CD8-positive, alpha-beta memory T cell (primary cell): ENCODE measurements at places on chromosomes 13 and 19. TPM values are rescaled to one million over a fixed set of nuclear protein-coding genes. Genes with fewer than 3 reads are reported as not detected.
A peak's percentile ranks its signal among the peaks of the same experiment; 100 is the strongest.

ZNF763 gene
- 2.0 TPM for total RNA-seq

GRCh38 chr13:43579321-43579720 lies 207.5 kb downstream of the ENOX1 start:
- DNase-seq, result no peak
- H3K36me3 ChIP-seq, result no peaks in the 10 kb centered on the region
- no peak overlapping the region for H3K27ac ChIP-seq
- no peak overlapping the region for H3K4me3 ChIP-seq
- H3K4me1 ChIP-seq, result no peaks in the 10 kb centered on the region

GRCh38 chr13:44412346-44412935 lies 38.8 kb downstream of the SERP2 start:
- H3K36me3 ChIP-seq, result no peaks in the 10 kb centered on the region
- no peaks in the 10 kb centered on the region for H3K4me1 ChIP-seq
- no peaks in the 10 kb centered on the region for H3K27me3 ChIP-seq
- DNase-seq, result no peak
- no peak overlapping the region for H3K4me3 ChIP-seq
- no peak overlapping the region for H3K27ac ChIP-seq

DNA sequence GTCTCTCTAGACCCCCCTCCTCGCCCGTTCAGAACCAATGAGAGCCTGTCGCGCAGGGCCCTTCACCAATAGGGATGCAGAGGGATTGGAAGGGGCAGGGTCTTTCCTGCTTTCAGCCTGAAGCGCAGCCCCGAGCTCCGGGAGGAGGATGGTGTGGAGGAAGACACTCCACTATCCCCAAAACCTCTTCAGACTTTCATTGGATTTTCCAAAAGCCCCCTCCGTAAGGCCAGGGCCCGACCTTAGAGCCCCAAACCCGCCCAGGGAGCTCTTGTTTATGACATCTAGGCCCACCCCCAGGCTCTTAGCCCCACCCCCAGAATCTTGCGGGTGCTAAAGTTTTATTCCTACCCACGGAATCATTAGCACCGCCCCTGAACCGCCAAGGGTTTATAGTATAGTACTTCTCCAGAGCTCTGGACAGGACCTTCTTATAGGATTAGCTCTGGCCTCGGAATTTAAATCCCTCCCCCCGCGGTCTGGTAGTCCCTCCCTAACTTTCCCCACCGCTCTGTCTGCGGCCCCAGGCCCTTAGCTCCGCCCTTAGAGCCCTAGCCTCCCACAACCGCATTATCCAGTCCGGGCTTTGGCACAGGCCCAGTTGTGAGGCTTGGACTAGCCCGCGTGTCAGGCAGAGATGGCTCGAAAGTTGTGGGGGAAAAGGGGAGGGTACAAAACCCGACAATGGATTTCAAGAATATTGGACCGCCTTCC lies 6.6 kb upstream of the EML2 start:
- DNase-seq, result peak; percentile 78
- peak overlapping the region; percentile 75 for H3K4me3 ChIP-seq

DNA sequence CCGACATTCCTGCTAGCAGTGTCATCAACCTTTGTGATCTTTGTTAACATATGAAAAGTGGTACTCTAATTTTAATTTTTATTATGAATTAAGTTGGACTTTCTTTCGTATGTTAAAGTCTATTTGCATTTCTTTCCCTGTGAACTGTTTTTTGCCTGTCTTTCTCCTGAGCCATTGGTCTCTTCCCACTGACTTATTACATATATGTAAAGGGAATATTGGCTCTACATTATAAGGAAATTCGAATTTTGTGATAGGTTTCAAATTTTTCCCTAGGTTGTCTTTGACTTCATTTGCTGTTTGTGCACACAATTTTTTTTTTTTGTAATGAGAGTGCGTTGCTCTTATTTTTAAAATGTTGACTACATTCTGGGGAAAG lies 442 bp upstream of the CDC16 start:
- DNase-seq, result no peak
- H3K4me1 ChIP-seq, result peaks cover 14% of the 10 kb centered on the region
- peak overlapping the region; percentile 70 for H3K27ac ChIP-seq
- H3K36me3 ChIP-seq, result peaks cover 20% of the 10 kb centered on the region
- H3K4me3 ChIP-seq, result peak overlapping the region; percentile 51

SBSN gene
- total RNA-seq, result not detected

FARSA gene
- 192 TPM for total RNA-seq

TUBA3C gene
- total RNA-seq, result not detected

- no peaks in the 10 kb centered on the region for H3K27me3 ChIP-seq
- no peaks in the 10 kb centered on the region for H3K4me1 ChIP-seq
- H3K4me3 ChIP-seq, result no peak overlapping the region
- no peak overlapping the region for H3K27ac ChIP-seq
- no peak for DNase-seq
Observed at GRCh38 chr13:83995930-83996329, 113.7 kb upstream of the SLITRK1 start.

DNA sequence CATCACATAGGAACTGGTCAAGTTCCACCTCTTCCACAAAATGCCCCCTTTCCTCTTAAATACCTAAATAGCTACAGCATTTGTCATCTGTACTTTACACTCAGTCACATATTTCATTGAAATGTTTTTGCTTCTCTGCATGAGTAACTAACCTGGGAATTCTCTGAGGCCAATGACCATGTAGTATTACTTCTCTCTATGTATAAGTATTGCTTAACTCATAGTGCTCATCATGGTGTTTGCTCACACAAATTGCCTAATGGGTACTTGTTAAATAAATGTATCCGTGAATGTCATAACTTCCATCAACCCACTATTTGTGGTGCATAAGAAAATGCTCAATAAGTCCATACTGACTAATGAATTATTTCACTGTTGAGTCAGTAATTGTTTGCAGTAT lies 115.5 kb downstream of the FGF14 start:
- DNase-seq, result no peak
- no peaks in the 10 kb centered on the region for H3K27me3 ChIP-seq
- no peaks in the 10 kb centered on the region for H3K4me1 ChIP-seq
- no peak overlapping the region for H3K4me3 ChIP-seq
- no peaks in the 10 kb centered on the region for H3K36me3 ChIP-seq

DNA sequence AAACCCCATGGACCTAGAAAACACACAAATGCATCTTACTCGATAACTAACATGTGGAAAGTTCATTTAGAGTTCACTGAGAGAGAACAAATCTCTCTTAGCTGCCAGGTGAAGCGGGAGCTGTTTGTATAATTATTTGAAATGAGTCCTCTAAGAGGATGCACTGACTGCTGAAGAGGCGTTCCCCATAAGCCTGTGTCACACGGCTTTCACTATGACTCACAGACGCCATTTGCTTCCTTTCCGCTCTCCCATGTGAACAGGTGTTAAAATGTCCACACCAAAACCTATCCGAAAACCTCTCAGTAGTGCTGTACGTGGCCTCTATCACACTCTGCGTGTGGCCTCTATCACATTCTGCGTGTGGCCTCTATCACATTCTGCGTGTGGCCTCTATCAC lies 101.8 kb downstream of the SOX1 start:
- H3K36me3 ChIP-seq, result no peaks in the 10 kb centered on the region
- DNase-seq, result no peak
- H3K27me3 ChIP-seq, result no peaks in the 10 kb centered on the region
- H3K4me1 ChIP-seq, result no peaks in the 10 kb centered on the region

GRCh38 chr19:48986211-48986610 lies 6.9 kb downstream of the GYS1 start:
- H3K27ac ChIP-seq, result no peak overlapping the region
- H3K4me3 ChIP-seq, result no peak overlapping the region
- H3K27me3 ChIP-seq, result no peaks in the 10 kb centered on the region

ACTMAP gene
- 10.6 TPM for total RNA-seq

GRCh38 chr13:59734393-59734792 lies 429.3 kb downstream of the DIAPH3 start:
- DNase-seq, result no peak
- H3K4me3 ChIP-seq, result no peak overlapping the region
- no peak overlapping the region for H3K27ac ChIP-seq
- H3K36me3 ChIP-seq, result no peaks in the 10 kb centered on the region
- H3K27me3 ChIP-seq, result no peaks in the 10 kb centered on the region
- no peaks in the 10 kb centered on the region for H3K4me1 ChIP-seq

ATP4B gene
- total RNA-seq, result not detected

CALR gene
- total RNA-seq, result 843 TPM

DNA sequence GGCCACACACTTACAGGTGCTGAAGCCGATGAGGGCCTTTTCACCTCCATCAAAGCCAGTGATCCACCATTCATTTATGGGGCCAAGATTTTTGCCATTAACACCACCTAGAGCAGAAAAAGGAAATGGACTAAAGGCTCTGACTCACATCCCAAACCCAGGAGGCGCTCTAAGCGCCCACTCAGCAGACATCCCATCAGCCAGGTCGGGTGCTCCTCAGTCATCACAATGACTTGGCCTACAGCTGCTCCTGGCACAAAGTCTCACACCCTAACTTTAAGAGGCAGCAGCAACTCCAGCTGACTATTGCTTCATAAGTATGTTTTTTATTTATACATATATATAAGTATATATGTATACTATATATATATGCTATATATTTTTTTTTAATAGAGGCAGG lies 36.1 kb upstream of the EIF3G start:
- no peaks in the 10 kb centered on the region for H3K4me1 ChIP-seq
- no peak overlapping the region for H3K4me3 ChIP-seq
- no peak overlapping the region for H3K27ac ChIP-seq
- H3K36me3 ChIP-seq, result peaks cover 61% of the 10 kb centered on the region

ZNF578 gene
- 0.88 TPM for total RNA-seq

GRCh38 chr19:56383826-56384605 lies 9.3 kb downstream of the ZNF582 start:
- H3K36me3 ChIP-seq, result peaks cover 5% of the 10 kb centered on the region
- H3K4me3 ChIP-seq, result no peak overlapping the region
- H3K27ac ChIP-seq, result no peak overlapping the region
- H3K4me1 ChIP-seq, result no peaks in the 10 kb centered on the region

DNA sequence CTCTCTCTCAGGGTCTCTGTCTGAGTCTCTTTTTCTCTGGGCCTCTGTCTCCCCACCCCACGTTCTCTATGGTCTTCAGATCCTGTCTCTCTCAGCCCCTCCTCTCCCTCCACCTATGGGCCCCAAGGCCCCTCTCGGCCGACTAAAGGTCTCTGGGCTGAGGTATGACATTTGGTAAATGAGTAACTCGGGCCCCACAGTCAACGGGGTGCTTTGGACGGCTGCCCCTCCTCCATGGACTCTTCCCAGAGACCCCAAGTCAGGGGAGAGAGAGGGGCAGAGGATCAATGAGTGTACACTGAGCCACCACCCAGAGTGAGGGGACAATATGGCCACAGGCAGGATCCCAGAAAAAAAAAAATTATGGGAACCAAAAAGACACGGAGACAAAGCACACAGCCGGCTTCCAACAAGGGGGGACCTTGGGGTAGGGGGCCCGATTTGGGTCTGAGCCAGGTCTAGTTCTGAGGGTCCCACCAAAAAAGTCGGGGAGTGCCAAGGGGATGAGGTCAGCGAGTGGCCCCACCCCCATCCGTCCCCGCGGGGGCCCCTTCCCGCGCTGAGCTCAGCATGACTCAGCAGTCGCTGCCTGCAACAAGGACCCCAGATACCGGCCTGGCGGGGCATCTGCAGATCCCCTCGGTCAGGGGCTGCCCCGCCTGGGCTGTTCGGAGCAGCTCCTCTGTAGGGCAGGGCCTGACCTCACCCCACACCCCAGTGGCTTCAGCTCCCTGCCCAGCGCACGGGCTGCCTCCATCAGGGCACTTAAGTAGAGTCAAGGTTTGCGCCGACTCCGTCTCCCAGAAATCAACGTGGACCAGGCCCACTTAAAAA lies 1.5 kb upstream of the FTL start:
- H3K36me3 ChIP-seq, result peaks cover 9% of the 10 kb centered on the region
- peak overlapping the region; percentile 72 for H3K4me3 ChIP-seq
- H3K27ac ChIP-seq, result peak overlapping the region; percentile 94
- H3K4me1 ChIP-seq, result peaks cover 42% of the 10 kb centered on the region

DNA sequence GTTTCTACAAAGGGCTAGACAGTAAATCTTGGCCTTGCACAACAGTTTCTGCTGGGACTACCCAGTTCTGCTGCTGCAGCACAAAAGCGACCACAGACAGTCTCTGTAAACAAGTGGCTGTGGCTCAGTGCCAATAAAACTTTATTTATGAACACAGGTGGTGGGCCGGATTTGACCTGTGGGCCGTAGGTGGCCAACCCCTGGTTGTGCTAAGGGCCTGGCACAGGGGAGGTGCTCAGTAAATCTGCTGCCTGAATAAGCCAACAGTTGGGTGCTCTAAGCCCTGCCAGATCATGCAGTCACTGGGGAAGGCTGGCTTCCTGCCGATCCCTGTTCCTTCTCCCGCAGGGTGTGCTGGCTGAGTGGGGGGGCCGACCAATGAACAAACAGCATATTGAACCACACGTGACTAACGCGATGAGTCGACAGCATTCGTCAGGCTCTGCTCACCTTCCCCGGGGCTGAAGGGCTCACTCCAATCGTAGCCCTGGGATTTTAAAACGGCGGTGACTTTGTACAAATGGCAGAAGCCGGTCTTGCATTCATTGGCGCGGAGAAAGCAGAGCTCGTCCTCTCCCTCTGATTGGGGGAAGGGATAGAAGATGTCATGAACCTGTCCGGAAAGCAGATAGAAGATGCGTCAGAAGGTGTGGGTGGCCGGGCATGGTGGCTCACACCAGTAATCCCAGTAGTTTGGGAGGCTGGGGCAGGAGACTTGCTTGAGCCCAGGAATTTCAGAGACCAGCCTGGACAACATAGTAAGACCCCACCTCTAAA lies 24.3 kb upstream of the MYDGF start:
- DNase-seq, result no peak
- no peak overlapping the region for H3K27ac ChIP-seq
- no peaks in the 10 kb centered on the region for H3K4me1 ChIP-seq

DNA sequence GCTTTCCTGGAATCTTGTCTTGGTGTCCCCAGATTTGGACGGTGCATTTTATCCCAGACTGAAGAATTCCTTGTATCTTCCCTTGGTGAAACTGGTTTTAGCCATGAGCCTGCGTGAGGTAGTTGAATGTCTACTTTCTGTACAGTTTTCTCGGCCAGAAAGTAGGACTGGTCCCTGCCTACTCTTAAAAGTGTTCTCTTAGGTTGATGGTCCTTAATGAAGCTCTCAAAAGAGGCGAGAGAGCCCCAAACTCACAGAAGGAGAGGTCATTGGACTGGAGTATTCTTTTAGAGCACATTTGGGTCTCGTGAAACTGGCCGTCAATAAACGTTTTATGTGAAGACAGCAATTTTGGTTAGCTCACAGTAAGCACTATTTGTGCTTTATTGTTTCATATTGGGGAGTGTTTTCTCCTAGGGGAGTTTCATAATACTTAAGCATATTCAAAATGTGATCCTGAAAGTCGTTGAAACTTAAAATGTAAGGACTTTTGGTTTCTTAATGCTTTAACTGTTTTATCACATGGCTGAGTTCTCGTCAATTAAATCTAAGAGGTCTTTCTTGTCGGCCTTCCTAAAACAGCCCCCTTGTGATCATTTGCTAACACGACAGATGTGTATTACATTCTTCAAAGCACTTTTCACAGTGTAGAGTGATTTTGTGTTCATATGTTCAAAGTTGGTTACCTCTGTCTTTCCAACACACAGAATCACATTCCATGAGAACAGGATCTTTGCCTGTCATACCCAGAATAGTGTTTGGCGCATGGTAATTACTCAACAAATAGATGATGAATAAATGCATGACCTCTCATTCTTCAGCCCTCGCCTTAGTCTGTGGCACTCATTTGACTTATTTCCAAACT lies 889 bp downstream of the GTF2F2 start:
- peak overlapping the region; percentile 94 for H3K4me3 ChIP-seq
- H3K27me3 ChIP-seq, result no peaks in the 10 kb centered on the region
- no peak for DNase-seq
- peaks cover 25% of the 10 kb centered on the region for H3K4me1 ChIP-seq
- no peaks in the 10 kb centered on the region for H3K36me3 ChIP-seq
